ENCODE measurements at places on chromosomes 16 and 17. TPM values are rescaled to one million over a fixed set of nuclear protein-coding genes. Genes with fewer than 3 reads are reported as not detected.

DNA sequence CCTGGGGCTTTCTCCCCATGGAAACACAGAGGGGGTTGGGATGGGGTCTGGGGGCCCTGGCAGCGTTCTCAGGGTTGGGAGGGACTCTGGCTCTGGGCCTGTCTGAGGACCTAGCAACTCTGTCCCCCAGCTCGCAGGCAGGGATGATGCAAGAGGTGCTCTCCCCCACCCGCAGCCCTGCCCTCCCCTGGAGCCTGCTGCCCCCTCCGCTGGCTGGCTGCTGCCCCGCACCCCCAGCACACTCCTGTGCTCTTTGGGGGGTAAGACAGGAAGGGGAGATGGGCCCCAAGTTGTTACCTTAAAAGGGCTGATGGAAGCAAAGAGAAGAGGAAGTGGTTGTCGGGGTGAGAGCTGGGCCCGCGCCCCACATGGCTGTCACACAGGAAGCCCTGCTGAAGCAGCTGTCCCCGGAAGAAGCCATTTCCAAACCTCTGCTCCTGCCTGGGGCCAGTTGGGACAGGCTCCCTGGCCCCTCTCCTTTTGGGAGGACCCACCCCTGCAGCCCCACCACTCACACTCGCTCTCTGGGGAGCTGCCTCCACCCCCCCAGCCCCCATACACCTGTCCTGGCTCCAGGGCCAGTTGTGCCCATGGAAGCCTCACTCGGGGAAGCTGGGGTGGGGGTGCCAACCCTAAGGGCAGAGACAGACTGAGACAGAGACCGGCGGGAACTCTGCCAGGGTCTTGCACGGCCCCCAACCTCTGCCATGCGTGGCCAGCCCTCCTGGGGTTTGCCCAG lies 2.5 kb downstream of the CORO1A start:
- no peak overlapping the region for H3K4me3 ChIP-seq
- DNase-seq: no peak
- H3K36me3 ChIP-seq: peaks cover 1% of the 10 kb centered on the region
- no peak overlapping the region for H3K27ac ChIP-seq

DNA sequence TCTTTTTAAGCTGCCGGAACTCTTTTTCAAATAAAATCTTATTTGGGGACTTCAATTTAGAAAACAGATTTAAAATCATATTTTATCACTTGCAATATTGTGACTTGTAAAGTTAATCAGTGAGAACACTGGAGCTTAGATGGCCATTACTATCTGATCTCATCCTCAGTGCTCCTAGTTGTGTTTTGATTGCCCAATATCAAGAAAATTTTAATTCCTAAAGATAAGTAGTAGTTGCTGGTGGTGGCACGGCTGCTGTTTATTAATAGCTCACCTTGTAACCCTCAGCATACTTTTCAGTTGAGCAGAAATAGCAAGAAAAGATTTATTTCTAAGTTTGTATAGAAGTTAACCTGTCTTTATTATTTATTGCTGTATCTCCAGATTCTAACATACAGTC lies 124.0 kb downstream of the NLK start:
- peak; percentile 30 for DNase-seq
- H3K4me3 ChIP-seq: no peak overlapping the region
- H3K27ac ChIP-seq: no peak overlapping the region
- peaks cover 9% of the 10 kb centered on the region for H3K4me1 ChIP-seq
- H3K36me3 ChIP-seq: peaks cover 15% of the 10 kb centered on the region
- H3K27me3 ChIP-seq: no peaks in the 10 kb centered on the region

DNA sequence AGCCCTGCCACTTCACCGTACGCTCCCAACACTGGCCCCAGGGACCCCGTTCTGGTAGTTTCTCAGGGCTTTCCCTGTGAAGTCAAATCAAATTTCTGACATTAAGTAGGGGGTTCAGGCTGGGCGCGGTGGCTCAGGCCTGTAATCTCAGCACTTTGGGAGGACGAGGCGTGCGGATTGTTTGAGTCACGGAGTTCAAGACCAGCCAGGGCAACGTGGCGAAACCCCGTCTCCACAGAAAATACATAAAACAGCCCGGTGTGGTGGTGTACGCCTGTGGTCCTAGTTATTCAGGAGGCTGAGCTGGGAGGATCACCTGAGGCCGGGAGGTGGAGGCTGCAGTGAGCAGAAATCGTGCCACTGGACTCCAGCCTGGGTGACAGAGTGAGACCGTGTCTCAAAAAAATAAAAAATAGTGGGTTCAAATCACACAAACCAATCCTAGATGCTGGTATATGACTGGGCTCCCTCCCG lies 632 bp downstream of the CYBC1 start:
- peaks cover 11% of the 10 kb centered on the region for H3K4me1 ChIP-seq
- peak overlapping the region; percentile 99 for H3K4me3 ChIP-seq
- peaks cover 16% of the 10 kb centered on the region for H3K36me3 ChIP-seq
- DNase-seq: no peak
- no peaks in the 10 kb centered on the region for H3K27me3 ChIP-seq
- peak overlapping the region; percentile 95 for H3K27ac ChIP-seq

DNA sequence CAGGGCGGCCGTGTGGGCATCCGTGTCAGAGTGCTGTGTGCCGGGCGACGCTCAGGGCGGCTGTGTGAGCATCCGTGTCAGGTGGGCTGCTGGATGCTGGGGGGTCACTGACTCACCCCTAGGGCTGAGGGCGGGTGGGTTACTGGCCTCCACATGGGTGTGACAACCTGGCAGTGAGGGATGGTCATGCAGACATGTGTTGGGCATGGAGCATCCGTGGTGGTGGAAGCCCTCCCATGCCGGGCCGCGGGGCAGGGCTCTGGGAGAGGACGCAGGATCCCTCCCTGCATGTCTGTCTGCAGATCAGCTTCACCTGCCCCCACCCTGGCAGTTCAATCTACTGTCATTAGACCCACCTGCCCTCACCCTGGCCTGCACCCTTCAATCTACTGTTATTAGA lies 56.3 kb downstream of the METRNL start:
- no peak overlapping the region for H3K4me3 ChIP-seq
- no peaks in the 10 kb centered on the region for H3K4me1 ChIP-seq
- no peaks in the 10 kb centered on the region for H3K36me3 ChIP-seq
- peaks cover 44% of the 10 kb centered on the region for H3K27me3 ChIP-seq
- no peak overlapping the region for H3K27ac ChIP-seq
- DNase-seq: no peak

- H3K27me3 ChIP-seq: no peaks in the 10 kb centered on the region
- H3K27ac ChIP-seq: no peak overlapping the region
- DNase-seq: no peak
- no peaks in the 10 kb centered on the region for H3K4me1 ChIP-seq
- no peaks in the 10 kb centered on the region for H3K36me3 ChIP-seq
Measured at GRCh38 chr17:53819956-53820355, 2.8 kb upstream of the KIF2B start.

GRCh38 chr17:11293480-11293879 lies 52.5 kb downstream of the SHISA6 start:
- H3K4me3 ChIP-seq: no peak overlapping the region
- DNase-seq: no peak
- H3K36me3 ChIP-seq: no peaks in the 10 kb centered on the region
- no peak overlapping the region for H3K27ac ChIP-seq
- no peaks in the 10 kb centered on the region for H3K4me1 ChIP-seq

Gene FZD2
- total RNA-seq: 21.3 TPM

- H3K4me1 ChIP-seq: no peaks in the 10 kb centered on the region
- no peak for DNase-seq
- H3K27me3 ChIP-seq: no peaks in the 10 kb centered on the region
- no peak overlapping the region for H3K4me3 ChIP-seq
- peaks cover 8% of the 10 kb centered on the region for H3K36me3 ChIP-seq
- no peak overlapping the region for H3K27ac ChIP-seq
Measured at GRCh38 chr16:912684-913613, 57.8 kb downstream of the LMF1 start.

DNA sequence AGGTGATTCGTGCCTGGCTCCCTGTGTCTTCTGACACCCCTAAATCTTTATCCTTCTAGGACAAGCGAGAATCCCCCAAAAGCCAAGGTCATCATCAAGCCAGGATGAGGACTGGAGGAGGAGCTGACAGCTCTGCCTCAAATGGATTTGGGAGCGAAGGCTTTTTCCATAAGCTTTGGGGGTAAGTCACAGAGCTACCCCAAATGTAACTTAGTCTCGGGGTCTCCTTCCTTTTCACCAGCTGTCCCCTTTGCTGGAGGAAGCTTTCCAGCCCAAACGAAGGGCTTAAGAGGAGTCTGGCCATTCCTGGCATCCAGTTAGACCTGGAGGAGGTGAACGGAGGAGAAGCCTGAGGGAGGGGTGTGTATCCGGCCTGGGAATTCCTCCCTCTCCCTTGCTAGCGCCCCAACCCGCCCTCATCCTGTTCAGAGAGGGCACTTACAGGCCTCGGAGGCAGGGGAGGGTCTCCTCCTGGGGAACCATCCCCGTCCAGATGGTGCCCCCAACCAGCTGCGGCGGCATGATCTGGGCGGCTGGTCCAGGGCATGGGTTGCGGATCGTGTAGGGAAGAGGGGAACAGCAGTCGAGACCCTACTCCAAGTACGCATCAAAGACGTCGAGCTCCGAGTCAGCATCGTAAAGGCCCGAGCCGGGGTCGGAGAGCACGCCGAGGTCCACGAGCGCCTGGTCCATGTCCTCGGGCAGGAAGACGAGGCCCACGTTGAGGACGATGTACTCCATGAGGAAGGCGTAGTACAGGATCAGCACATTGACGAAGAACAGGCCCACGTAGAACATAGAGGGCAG lies 938 bp downstream of the DEXI start:
- no peaks in the 10 kb centered on the region for H3K27me3 ChIP-seq
- peaks cover 23% of the 10 kb centered on the region for H3K4me1 ChIP-seq
- peak overlapping the region; percentile 60 for H3K27ac ChIP-seq
- H3K36me3 ChIP-seq: peaks cover 13% of the 10 kb centered on the region
- H3K4me3 ChIP-seq: peak overlapping the region; percentile 81

DNA sequence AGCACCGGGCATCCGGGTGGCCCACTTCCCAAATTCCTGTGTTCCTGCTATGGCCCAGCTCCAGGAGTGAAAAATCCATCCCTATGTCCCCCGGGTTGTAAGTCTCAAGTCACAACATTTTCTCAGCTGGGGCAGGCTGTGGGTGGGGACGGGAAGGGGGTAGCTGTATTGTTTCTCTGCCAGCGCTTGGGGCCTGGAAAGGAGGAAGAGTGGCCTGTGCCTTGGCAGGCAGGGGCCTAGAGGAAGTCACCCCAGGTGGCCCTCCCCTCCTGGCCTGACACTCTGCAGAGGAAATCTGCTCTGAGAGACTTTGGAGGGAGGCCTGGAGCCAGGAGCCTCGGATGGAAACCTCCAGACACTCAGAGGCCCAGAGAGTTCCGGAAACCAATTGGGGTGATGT lies 10.6 kb upstream of the SCN4A start:
- no peak for DNase-seq
- 0 out of 2 replicates have a peak, but pooled peaks cover 4% of the 10 kb centered on the region for H3K27me3 ChIP-seq
- H3K36me3 ChIP-seq: no peaks in the 10 kb centered on the region
- H3K27ac ChIP-seq: no peak overlapping the region
- peaks cover 6% of the 10 kb centered on the region for H3K4me1 ChIP-seq

GRCh38 chr16:82726306-82726705 lies 99.5 kb downstream of the CDH13 start:
- no peak overlapping the region for H3K4me3 ChIP-seq
- H3K36me3 ChIP-seq: no peaks in the 10 kb centered on the region
- no peak overlapping the region for H3K27ac ChIP-seq
- no peaks in the 10 kb centered on the region for H3K27me3 ChIP-seq

DNA sequence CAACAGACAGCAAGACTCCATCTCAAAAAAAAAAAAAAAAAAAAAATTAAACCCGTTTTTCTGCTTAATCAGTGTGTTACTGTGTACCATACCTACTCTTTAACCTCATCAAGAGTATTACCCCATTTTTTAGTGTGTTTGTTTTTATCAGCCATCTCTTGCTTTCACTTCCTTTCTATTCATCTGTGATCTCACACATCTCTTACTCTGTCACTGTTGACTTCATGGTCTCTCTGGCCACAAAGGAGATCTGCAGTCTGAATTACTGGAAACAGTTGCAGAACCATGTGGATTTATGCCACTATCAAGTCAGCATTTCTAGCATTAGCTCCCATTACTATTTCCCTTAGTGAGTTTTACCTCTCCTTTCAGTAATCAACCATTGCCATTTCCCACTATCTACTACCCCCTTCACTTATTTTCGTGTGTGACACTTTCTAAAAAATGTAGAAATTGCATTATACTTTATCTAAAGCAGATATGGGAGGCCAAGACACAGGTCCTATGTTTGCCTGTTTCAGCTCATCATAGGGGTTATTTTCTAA lies 20.1 kb downstream of the NDEL1 start:
- H3K27me3 ChIP-seq: no peaks in the 10 kb centered on the region
- H3K36me3 ChIP-seq: peaks cover 53% of the 10 kb centered on the region
- no peaks in the 10 kb centered on the region for H3K4me1 ChIP-seq

DNA sequence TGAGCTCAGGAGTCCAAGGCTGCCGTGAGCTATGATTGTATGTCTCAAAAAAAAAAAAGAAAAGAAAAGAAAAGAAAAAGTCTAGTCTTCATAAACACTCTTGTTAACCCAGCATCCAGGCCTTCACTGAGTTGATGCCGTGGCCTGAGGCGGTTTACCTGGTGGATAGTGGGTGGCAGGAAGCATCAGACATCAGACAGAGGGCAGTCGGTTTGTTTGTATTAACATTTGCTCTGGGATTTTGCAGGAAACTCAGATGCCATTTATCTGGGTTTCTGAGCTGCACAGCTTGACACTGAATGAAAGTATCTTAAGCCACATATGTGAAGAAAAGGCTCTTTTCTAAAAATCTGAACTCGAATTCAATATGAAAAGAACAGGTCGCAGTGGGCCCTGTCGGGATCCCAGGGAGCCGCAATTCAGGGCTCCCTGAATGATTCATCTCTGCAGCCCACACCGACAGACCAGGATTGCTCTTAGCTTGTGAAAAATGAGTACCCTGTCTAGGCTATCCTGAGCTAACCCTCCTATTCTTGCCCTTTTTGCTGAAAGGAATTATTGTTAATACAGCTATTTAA lies 1.1 kb upstream of the DBNDD1 start:
- peak; percentile 36 for DNase-seq
- H3K27me3 ChIP-seq: no peaks in the 10 kb centered on the region
- peaks cover 10% of the 10 kb centered on the region for H3K4me1 ChIP-seq

- H3K4me3 ChIP-seq: no peak overlapping the region
- no peak overlapping the region for H3K27ac ChIP-seq
- H3K27me3 ChIP-seq: no peaks in the 10 kb centered on the region
- no peaks in the 10 kb centered on the region for H3K36me3 ChIP-seq
Measured at GRCh38 chr16:54996186-54996585, 65.5 kb downstream of the IRX5 start.

- H3K4me3 ChIP-seq: peak overlapping the region; percentile 72
- no peak for DNase-seq
- no peak overlapping the region for H3K27ac ChIP-seq
- peaks cover 6% of the 10 kb centered on the region for H3K4me1 ChIP-seq
- H3K27me3 ChIP-seq: no peaks in the 10 kb centered on the region
- peaks cover 31% of the 10 kb centered on the region for H3K36me3 ChIP-seq
Measured at GRCh38 chr17:16001226-16001897, 1.7 kb downstream of the TTC19 start.

Gene C17orf78
- not detected for total RNA-seq

Gene SOX15
- total RNA-seq: 0.18 TPM

GRCh38 chr16:65875381-65876055 lies 491.0 kb upstream of the CDH5 start:
- peaks cover 12% of the 10 kb centered on the region for H3K27me3 ChIP-seq
- no peak overlapping the region for H3K27ac ChIP-seq
- no peak overlapping the region for H3K4me3 ChIP-seq
- H3K4me1 ChIP-seq: no peaks in the 10 kb centered on the region
- no peak for DNase-seq

Gene CRYBA1
- total RNA-seq: not detected

Gene STX1B
- 3.9 TPM for total RNA-seq

GRCh38 chr16:73000020-73000906 lies 47.7 kb downstream of the ZFHX3 start:
- peaks cover 9% of the 10 kb centered on the region for H3K4me1 ChIP-seq
- no peak overlapping the region for H3K4me3 ChIP-seq
- no peaks in the 10 kb centered on the region for H3K36me3 ChIP-seq
- no peak overlapping the region for H3K27ac ChIP-seq
- DNase-seq: no peak
- H3K27me3 ChIP-seq: no peaks in the 10 kb centered on the region
